Lung microvascular endothelial cell (primary cell): ENCODE measurements at places on chromosomes 6 and 20.

- DNase-seq, result no peak
Observed at GRCh38 chr6:40066372-40066771, 132.1 kb upstream of the MOCS1 start.

DNA sequence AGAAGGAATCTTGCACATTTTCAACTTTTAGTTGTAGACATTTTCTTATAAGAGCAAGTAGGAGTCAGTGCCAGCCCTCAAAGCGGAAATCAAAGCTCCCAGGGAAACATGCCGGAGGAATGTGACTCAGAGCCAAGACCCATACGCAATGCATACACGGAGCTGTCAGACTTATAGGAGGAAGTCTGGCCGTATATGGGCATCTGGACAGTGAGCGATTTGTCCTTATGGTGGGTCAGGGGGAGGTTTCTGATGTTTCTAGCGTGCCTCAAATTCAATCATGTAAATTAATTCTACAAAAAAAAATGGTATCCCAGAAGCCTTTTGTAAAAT lies 3.6 kb upstream of the CCN2 start:
- peak; percentile 60 for DNase-seq

DNA sequence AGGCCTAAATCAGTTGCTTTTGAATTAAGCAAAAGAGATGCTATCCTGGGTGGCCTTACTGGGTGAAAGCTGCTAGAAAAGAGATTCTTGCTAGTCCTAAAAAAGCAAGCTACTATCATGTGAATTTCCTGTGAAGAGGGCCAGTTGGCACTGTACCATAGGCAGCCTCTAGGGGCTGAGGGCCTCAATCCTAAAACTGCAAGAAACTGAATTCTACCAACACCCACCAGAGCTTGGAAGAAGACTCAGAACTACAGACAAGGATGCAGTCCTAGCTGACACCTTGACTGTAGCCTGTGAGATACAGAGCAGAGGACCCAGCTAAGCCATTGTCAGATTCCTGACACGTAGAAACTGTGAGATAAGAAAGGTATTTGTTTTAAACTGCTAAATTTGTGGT lies 24.5 kb downstream of the CLIC5 start:
- no peak for DNase-seq

DNA sequence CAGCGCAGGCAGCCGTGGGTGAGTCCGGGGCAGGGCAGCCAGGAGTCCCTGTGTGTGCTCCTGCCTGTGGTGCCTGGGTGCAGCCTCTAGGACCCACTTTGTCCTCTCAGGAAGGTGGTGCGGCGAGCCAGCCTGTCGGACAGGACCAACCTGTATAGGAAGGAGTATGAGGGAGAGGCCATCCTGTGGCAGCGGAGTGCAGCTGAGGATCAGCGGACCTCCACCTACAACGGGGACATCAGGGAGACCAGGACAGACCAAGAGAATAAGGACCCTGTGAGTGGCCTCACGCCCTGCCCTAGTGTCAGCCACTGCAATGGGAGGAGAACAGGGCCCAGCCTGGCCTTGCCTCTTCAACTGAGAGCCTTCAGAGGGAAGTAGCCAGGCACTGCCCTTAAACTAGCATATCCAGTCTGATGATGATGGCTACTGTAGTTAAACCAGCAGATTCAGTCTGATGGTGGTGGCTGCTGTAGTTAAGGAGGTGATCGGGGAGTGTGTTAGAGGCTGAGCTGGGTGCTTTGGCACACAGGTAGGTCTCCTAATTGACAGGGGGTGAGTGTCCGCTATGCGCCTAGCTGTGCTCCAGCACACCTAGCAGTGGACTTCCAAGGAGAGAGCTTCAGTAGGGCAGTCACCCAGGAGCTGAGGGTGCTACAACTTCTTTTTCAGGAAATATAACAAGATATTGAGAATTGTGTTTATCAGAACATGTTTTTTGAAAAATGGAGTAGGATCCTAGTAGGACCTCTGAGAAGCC lies 18.1 kb upstream of the FAM83D start:
- DNase-seq, result no peak

DNA sequence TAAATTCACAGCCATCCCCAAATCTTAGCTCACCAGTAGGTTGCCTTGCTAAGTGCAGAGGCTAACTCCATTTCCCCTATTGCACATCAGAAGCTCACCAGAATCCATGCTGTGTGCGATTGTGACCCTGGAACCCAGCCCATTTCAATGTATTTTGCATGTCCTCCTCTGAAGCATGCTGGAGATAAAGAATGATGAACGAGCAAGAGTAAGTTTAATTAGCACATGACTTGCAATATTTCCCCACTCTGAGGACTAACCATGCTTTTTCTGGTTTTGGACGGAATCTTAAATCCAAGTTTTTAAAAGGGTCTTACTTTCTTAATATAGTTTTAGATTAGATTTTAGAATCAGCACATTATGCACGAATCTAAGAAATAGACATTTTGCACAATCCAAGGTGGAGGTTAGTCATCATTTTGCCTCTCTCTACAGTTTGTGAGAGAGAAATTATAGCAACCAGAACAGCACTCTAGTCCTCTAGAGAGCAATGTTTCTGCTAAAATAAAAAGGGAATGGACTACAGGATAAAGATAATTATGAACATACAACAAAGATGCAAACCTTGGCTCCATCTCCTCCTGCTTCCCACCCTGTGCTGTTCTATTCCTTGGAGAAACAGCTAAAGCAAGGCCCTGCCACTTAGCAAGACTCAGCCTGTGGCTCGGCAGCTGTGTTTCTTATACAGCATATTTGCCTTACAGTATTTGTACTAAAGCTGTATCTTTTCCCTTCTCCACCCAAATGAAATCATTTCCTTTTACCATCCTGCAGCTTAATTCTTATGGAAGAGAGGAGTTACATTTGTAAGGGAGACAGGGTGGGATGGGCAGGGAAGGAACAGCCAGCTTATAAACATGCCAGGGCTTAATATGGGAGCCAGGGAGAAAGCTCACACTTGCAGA lies 24.9 kb upstream of the LAMA4 start:
- DNase-seq, result no peak

DNA sequence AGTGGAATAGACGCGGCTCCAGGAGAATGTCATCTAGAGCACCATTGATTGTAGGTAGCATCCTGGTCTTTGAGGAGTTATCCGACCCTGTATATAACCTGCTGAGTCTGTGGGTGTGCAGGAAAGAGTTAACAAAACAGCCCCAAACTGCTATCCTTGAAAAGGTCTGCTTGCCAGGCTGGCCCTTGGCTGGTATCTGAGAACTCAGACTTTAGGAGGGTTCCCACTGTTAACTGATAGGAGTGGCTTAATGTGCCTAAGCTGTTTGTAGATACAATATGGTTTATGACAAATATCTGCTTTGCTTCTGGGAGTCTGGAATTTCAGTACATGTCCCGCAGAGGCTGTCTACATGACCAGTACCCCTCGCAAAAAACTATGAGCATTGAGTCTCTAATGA lies 27.6 kb upstream of the MCUR1 start:
- DNase-seq, result no peak

DNA sequence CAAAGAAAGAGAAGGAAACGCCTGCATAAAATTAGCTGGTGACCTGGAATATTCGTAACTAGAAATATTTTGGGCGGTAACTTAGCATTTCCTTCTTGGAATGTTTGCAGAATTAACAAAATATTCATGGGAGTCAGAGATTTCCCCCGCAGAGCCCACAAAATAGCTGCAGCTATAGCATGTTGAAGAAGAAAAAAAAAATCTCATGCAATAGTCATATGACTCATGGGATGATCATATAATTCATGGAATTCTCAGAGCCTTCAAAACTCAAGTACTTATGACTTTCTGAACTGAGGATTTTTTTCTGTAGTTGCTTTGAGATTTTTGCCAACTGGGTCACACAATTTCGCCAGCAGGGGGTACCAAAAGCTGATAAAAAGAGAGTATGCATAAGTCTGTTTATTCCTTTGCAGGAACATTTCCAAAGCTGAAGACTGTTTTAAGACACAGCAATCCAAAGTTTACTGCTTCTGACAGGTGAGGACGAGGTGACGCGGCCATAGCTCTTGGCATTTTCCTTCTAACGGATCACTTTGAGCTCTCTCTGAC lies 586.0 kb upstream of the CHD6 start:
- no peak for DNase-seq

DNA sequence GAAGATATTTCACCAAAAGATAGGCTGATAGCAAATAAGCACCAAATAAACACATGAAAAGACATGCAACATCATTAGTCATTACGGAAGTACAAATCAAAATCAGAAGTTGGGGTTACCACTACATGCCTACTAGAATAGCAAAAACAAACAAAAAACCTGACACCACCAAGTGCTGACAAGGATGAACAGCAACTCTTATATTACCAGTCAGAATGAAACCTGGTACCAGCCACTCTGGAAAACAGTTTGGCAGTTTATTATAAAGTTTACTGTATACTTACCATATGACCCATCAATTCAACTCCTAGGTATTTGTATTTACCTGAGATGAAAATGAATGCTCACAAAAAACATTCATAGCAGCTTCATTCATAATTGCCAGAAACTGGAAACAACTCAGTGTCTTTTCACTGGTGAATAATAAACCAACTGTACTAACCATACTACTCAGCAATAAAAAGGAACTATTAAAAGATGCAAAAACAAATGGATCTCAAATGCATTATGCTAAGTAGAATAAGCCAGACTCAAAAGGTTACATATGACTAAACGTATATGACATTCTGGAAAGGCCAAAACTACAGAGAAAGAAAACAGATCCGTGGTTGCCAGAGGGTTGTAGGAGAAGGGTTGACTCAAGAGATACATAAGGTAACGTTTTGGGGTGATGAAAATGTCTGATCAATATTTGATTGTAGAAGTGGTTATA lies 33.0 kb downstream of the NUP153 start:
- DNase-seq, result no peak

DNA sequence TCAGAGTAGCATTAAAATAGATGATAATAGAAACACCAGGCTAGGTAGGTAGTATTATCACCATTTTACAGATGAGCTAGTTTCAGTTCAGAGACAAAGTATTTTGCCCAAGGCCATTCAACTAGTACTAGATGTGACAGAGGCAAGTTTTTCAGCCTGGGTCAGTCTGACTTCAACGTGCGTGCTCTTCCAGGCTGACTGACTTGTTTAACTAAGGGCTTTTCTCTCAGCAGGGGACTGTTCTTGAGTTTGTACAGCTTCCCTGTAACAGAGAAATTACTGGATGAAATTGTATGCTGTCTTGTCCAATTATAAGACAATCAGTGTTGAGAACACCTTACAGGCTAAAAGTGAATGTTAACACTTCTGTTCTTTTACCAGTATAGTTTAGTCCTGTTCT lies 333.5 kb upstream of the MAN1A1 start:
- no peak for DNase-seq

DNA sequence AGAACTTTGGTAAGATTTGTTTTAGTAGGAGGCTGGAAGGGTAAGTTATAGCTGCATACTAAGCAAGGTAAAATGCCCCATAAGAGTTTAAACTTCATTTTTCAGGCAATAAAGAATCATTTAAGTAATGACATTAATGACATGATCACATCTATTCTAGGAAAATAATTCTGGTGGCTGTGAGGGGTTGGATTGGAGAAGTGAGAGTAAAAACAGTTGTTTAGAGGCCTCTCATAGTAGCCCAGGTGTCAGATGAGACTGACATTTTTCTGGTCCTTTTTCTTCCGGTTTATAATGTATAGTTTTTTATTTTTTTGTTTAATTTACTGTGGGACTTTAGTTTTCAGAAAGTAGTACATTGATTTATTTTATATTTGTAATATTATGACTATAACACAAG lies 40.8 kb downstream of the ITCH start:
- DNase-seq, result no peak
